ENCODE measurements at places on chromosomes 1 and 21. TPM values are rescaled to one million over a fixed set of nuclear protein-coding genes. Genes with fewer than 3 reads are reported as not detected.

Gene KLHDC8A
- total RNA-seq: 0.08 TPM

Gene NR1I3
- not detected for total RNA-seq

Gene GJA5
- total RNA-seq: 75.8 TPM

Gene MRPL9
- total RNA-seq: 74.6 TPM

All from smooth muscle cell of the coronary artery (primary cell).